ENCODE measurements at places on chromosomes 2 and 18.
A peak's percentile ranks its signal among the peaks of the same experiment; 100 is the strongest.

DNA sequence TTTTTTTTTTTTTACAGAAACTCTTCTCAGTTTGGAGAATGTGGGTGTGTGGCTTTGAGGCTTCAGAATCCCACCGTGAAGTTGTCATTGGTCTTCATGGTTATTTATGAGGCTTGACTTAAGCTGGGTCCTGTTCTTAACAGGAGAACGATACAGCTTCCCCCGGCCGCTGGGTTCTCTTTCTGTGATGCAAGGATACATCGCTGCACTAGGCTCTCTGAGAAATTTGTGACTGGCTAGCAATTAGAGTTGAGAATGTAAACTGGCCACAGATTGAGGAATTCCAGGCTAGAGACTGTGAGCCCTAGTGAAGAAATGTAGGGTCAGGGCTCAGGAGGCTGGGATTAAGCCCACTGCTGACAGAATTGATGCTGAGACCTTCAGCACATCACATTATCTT, 29.8 kb downstream of the MGAT5 start:
- no peak for DNase-seq

DNA sequence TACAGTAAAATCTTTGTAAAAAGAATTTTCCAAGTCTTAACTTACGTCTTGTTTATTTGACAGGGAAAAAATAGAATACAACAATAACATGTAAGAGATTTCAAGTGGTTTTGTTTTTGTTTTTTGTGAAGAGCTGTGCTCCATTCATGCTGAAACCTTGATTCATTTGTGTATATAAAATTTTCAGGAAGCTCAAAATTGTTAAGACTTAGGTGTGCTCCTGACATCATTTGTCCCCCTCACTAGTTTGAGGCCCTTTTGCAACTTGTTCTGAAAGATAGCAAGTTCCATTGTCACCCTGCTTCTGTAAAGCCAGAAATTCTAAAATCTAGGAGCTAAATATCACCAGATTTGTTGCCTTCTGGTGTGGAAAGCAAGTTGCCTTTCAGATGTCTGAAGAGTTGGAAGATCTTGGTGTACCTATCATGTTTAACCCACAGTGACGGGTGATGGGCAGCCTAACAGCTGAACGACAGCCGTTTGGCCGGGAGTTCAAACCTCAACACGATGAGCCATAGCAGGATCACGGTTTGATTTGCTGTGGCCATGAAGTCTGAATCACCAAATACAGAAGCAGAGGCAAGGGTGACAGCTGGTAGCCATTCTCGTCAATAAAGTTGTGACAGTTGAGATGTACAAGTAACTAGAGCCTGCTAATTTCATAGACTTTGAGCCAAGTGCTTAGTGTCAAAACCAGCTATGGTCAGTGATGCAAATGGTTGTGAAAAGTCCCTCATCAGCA, 205.5 kb upstream of the SP5 start:
- DNase-seq, result no peak

DNA sequence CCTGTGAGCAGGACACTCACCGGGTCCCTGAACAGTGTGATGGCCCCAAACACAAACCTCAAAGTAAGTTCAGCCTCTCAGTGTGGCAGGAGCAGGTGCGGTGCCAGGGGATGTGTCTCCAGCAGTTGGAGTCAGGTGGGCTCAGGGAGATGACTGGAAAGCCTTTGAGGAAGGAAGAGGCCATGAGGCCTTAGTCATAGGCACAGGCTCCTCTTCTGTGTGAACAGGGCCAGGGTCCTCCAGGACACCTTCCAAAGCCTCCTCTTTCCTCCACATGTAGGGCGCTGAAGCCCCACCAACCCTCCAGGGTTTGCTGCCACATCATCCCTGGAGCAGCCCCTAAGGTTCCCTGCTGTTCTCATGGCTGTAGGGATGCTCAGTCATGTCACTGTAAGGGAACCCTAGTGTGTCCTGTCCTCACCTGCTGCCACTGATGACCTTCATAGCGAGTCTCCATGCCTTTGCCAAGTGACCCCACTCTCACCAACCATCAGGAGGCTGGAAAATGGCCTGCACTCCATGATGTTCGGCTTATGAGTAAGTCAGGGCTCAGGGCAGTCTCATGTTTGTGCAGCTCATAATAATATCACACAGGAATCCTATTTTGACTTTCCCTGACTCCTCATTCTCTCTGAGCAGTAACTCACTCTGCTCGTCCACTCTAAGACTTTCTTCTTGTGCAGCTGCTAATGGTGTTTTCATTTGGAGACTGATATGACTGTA, 1152.9 kb downstream of the RPIA start:
- DNase-seq, result no peak

DNA sequence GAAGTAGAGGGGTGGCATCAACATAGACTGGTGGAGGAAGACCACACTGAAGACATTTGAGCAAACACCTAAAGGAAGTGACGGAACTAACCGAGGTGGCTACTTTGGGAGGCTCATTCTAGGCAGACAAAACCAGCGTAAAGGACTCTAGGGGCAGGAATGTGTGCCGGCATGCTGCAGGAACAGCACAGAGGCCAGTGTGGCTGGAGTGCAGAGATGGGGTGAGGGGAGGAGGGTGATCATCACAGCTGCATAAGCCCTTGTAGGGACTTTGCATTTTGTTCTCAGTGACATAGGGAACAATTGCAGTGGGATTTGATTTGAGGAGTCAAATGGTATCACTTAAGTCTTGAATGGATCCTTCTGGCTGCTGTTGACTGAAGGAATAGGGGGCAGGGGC, 253.5 kb downstream of the NCKAP5 start:
- no peak for DNase-seq

DNA sequence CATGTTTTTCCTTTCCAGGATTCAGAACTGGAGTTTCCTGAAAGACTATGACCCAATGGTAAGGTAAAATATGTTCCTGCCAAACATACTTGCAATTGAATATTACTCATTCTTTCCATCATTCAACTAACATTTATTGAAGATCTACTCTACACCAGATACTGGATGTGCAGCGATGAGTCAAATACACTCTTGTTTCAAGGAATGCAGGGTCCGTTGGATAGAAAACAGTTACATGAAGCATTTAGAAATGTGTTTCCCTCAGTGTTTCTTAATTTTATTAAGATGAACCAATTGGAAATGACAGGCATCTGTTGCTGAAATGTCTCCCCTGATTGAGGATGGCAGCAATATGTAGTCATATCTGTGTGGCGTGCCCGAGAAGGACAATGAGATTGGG, 14.8 kb upstream of the SLC66A3 start:
- no peak for DNase-seq

DNA sequence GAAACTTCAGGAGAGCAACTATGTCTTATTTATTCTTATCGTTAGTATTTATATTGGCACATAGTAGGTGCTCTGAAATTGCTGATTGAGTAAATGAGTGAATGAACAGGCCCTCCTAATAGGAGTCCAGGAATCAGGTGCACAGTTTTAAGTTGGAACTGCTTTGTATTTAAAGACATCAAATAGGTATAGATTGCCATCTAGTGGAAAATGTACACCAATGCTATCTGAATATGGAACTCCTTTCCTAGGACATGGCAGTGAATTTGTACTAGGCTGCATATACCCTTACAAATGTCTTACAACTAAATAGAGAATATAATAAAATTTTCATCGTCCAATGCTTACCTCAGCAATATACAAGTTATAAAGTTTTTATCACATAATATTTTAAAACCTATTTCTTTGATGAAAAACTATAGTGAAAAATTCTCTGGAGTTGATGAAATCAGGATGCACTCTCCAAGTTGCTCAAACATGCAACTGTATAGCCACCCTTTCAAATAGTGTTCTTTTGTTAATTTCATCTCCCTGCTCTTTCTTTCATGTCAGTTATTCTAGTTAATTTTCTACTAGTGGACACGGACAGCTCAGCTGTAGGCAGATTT, 318.9 kb upstream of the SYT4 start:
- DNase-seq, result no peak

- no peak for DNase-seq
These were observed 3.6 kb upstream of the DGKD start for GRCh38 chr2:233350708-233351107.

- peak; percentile 24 for DNase-seq
These were observed 76.0 kb downstream of the CD28 start for GRCh38 chr2:203782262-203782976.

DNA sequence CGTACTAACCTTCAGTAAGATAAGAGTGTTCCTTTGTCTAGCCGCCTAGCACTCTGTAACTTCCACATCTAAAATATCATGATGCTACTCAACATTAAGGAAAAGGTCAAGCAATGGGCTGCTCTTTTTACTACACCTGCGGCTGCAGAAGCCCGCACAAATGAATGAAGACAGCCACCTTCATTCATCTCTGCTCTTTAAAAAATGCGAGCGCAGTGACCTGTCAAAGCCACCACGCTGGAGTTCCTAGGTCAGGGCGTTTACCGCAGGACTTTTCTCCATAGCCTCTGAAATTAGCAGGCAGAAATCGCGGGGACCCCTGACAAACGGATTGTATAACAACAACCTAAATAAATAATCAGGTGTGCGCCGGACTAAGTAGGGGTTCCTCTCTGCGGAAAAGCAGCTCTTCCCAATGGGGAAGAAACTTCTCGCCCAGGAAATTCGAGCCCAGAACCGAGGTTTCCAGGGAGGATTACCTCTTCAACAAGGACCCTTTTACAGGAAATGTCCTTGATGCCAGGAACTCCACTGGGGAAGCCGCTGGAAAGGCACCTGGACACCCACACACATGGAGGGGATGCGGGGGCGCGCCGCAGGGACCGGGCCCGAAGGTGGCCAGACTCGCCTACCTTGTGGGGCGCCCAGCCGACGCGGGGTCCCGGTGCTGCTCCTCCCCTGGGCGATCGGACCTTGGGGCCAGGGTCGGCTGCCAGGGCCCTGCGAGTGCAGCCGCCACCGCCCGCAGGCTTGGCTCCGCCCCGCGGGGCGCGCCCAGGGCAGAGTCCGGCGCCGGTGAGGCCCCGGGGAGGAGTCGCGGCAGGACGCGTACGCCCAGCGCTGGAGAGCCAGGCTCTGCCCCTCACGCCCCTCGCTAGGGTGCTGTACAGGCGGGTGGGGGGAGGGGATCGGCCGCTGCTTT, at the start of gene CCDC68:
Gene CCDC68 (minus strand): TSS at position 758 of the 922 bp plus-strand sequence. CDS start 16,670 bp downstream, outside the sequence.
- no peak for DNase-seq

DNA sequence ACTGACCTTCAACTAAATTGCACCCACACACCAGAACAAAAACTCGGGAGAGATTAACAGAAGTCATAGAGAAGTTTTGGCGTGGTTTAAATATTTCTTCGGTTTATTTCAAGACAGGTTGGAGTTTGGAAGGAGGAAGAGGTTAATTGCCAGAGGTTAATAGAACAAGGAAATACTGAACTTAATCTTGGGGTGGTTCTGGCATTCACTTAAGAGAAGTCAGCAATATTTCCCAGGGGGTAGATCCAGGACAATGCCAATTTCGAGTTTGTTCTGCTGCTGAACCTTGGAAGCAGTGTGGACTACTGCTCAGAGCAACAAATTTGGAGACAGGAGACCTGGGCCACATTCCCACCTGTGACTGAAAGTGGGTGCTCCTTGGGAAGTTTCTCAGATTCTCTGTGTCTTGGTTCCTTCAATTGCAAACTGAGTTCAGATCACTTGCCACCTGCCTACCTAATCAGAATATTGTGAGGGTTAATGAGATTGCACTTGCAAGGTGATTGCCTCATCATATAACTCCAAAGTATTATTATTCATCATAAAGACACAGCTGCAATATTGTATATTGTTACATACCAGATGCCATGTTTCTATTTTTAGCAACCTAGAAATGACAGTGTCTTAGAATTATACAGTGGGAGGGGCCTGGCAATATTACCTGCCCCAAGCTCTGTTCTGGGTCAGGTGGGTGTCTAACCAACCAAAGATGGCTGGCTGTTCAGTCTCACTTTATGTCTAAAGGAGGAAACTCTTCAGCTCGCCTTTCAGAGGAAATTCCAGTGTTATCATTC, 217.4 kb downstream of the CDCA7 start:
- DNase-seq, result no peak

DNA sequence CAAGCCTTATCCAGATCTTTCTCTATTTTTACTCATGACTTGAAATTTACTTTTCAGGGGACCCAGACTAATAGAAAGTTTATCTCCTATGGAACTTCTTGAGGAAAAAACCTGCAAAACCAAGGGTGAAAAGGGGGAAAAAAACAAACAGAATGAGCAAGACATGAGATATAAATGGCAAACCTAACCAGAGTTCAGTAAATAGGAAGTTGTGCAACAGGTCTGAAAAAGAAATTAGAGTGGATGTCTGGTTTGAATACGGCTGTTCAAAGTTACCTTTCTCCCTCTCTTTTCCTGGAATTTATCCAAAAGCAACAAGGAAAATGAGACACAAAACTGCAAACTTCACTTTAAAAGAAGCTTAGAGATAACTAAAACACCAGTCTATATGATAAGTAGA, 78.8 kb upstream of the TGFA start:
- DNase-seq, result no peak

DNA sequence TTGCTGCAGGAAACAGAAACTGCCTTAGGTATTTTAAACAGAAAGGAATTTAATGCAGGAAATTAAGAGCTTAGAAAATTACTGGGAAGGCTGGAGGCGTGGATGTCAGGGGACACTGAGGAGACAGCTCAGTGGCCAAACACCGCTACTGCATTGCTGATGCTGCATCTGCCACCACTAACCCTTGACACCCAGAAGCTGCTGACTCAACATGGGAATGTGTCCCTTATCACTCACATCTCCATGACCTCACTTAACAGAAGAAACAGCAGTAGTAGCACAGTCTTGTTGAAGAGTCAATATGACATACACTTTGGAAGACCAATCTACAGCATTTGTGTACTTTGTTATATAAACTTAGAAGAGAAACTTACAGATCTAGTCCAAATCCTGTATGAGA, 906.1 kb downstream of the SLC4A3 start:
- DNase-seq, result no peak

GRCh38 chr2:145064511-145064910, 544.6 kb upstream of the ZEB2 start:
- DNase-seq, result no peak

DNA sequence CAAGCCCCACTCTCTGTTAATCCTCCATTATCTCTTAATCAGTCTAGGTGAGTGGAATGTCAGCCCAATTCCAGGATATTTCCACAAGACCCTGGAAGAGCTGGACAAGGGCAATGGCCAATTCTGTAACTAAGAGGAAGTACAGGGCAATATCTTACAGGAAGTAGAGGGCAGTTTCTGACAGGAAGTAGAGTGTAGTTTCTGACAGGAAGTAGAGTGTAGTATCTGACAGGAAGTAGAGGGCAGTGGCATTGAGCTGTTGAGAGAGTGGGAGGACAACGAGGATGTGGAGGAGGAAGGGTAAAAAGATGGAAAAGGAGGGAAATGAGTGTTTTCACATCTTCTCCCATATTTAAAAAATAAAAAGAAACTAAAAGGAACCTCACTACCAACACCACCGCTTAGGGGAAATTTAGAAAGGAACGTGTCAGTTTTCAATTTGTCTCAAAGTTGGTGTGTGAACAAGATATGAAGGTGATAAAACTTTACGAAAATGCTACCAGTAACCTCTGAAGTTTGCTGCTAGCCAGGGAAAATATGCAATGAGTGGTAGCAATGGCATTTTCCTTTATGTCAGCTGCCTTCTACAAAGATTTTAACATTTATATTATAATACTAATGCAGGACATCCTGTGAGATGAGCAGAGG, 430.9 kb upstream of the HNRNPA3 start:
- DNase-seq, result peak; percentile 22

GRCh38 chr2:30157616-30158015, 10.8 kb downstream of the YPEL5 start:
- no peak for DNase-seq

Data from CMK (cell line).